ENCODE measurements at places on chromosomes 6 and 20.

DNA sequence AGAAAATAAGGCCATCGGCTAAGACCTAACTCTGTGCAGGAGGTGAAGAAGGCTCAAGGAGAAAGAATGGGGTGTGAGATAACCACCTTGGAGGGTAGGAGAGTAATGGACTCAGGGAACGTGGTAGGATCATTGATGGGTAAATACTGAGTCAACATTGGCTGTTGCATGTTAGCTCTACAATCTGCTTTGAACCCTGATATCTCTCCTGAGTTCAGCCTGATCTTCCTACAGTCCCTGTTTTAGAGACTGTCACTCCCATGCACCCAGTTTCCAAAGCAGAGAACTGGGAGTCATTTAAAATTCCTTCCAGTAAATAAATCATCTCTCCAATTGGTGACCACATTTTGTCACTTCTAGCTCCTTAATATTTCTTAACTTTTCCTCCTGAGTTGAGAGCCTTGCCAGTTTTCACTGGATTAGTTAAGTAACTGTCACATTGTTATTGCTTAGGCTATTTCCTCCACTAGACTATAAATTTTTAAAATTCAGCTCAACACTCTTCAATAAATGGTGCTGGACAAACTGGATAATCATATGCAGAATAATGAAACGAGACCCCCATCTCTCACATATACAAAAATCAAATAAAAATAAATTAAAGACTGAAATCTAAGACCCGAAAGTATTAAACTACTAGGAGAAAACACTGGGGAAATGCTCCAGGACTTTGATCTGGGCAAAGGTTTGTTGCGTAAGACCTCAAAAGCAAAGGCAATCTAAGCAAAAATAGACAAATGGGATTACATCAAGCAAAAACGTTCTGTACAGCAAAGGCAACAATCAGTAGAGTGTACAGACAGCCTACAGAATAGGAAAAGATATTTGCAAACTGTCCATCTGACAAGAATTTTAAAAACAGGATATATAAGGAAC lies 138.9 kb upstream of the TMEM170B start:
- no peak for DNase-seq

GRCh38 chr6:108157234-108157980 lies 8.4 kb upstream of the NR2E1 start:
- DNase-seq = no peak

GRCh38 chr6:111626441-111626840 lies 20.8 kb upstream of the TRAF3IP2 start:
- no peak for DNase-seq

DNA sequence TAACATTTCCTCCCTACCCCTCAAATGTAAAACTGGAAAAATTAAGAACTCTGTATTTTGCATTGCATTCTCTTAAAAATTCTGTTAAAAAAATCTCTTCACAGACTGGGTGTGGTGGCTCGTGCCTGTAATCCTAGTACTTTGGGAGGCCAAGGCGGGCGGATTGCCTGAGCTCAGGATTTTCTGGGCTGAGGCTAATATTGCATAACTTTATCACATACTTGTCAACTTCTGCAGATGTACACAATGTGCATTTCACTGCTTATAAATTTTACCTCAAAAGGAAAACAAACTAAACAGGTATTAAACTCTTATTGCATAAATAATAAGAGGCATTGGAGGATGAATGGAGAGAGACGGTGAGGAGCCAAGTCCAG lies 21.1 kb downstream of the YTHDF1 start:
- DNase-seq = no peak

DNA sequence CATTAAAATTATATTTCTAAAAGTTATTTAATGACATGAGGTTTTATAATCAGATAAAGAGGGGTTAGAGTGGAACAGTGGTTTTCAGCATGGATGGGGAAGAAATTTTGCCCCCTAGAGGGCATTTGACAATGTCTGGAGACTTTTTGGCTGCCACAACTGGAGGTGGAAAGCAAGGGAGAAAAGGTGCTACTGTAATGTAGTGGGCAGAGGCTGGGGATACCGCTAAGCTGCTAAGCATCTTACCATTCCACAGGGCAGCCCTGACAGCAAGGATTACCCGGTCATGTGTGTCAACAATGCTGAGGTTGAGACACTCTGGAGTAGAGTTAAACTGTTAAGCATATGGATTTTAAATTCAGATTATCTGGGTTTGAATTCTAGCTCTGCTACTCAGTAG lies 52.9 kb upstream of the FABP7 start:
- no peak for DNase-seq

GRCh38 chr6:154962753-154963152 lies 32.4 kb upstream of the TIAM2 start:
- DNase-seq = peak; percentile 94

- DNase-seq = no peak
Measured at GRCh38 chr6:71496018-71496721, 207.6 kb downstream of the OGFRL1 start.

DNA sequence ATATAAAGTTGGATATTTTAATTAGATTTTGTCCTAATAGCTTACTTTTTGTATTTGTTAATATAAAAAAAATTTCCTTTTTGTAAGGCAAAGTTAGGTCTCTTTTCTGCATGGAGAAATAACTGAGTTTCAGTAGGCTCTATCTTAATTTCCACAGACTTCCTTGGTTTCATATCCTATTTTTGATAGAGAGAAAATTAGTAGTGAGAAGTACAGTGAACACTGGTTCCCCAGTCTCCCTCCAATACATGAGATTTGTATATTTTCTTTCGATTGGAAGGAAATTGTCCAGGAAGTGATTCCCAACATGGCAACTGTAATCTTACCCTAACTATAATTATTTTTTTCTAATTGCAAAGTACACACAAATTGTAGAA lies 26.4 kb downstream of the TRIM27 start:
- DNase-seq = no peak

GRCh38 chr6:10849901-10850300 lies 11.6 kb upstream of the MAK start:
- DNase-seq = no peak

- no peak for DNase-seq
Measured at GRCh38 chr6:144922120-144922722, 637.1 kb downstream of the UTRN start.

- DNase-seq = peak; percentile 42
Measured at GRCh38 chr6:30463651-30464618, 25.4 kb upstream of the HLA-E start.

- DNase-seq = peak; percentile 18
Measured at GRCh38 chr20:40652441-40652987, 36.5 kb downstream of the MAFB start.

DNA sequence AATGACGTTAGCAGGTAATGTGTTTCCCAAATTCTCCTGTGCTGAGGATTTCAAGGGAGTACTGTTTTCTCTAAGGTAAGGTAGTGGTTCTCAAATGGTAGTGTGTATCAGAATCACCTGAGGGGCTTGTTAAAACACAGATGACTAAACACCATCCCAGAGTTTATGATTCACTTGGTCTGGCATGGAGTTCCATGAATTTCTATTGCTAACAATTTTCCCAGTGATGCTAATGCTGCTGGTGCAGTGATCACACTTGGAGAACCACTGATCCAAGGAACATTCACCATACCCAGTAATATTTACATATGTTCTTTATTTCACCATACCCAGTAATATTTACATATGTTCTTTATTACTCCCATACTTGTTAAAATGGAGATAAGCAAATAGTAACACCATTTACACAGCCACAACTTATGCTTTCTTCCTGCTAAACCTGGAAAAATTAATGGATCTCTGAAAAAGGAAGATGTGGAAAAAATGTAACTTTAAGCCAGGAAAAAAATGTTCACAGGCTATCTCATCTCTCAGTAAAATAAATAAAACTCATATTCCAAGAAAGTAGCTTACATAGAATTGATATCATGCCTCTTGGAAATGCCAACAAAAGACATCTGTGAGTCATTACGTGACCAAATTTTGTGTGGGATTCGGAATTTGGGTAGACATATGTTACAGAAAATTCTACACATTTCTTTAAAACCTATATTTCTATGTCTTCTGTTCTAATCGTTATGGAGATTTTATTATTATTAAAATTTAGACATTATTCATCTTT lies 129.5 kb downstream of the MMUT start:
- peak; percentile 25 for DNase-seq

GRCh38 chr6:91631227-91631626 lies 1044.4 kb upstream of the MAP3K7 start:
- no peak for DNase-seq

DNA sequence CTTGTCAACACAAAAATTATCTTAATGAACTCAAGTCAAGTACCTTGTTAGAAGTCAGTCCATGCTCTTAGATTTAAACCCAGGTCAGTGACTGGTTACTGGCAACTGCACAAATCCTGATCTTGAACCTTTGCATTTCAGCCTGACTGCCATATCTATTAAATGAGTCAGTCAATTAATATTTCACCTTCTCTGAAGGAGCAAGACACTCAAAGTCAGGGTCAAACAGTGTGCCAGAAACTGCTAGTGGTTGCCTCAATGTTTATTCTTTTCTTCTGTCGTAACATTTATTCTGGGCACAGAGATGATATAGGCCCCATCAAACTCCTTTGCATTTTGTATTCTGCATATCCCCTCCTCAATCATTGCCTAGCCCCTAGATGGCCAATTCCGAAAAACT lies 193.9 kb upstream of the MOCS1 start:
- DNase-seq = no peak

DNA sequence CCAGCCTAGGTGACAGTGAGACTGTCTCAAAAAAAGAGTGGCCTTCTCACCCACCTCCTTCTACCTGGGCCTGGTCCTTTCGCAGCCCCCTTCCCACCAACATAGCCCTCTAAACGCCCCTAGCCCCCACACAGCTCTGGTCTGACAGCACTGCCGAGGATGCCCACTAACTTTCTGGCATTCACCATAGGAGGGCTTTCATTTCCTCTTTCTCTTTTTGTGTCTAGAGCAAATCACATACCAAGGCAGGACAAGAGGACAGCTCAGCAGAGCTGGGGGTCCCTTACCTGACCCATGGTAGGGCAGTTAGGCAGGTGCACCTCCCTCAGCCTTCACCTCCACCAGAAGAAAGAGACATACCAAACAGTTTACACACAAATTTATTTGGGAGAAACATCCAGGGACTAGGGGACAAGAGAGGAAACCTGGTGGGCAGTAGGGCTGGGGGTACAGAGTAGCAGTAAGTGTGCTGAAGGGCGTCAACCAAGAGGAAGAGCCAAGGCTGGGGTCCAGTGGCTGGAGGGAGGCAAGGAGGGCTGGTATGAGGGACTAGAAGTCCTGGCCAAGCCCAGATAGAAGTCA lies 4.5 kb downstream of the LY6G5C start:
- no peak for DNase-seq

DNA sequence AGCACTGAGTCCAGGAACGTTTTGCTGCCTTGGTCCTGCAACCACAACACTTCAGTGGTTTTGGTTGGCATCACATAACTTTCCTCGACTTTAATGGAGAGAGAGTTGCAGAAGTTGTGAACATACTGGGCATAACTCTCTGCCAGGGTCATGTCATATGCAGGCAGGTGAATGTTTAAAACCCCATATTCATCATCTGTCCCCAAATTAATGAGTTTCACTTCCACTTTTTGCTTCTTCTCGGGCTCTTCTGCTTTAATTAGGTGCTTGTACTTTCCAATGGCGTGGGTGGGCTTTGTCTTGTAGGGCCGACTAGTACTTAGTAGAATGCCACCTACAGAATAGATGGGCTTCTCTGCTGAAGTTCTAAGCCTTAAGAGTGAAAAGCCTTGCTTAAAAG lies 45.2 kb upstream of the TFAP2A start:
- DNase-seq = no peak

DNA sequence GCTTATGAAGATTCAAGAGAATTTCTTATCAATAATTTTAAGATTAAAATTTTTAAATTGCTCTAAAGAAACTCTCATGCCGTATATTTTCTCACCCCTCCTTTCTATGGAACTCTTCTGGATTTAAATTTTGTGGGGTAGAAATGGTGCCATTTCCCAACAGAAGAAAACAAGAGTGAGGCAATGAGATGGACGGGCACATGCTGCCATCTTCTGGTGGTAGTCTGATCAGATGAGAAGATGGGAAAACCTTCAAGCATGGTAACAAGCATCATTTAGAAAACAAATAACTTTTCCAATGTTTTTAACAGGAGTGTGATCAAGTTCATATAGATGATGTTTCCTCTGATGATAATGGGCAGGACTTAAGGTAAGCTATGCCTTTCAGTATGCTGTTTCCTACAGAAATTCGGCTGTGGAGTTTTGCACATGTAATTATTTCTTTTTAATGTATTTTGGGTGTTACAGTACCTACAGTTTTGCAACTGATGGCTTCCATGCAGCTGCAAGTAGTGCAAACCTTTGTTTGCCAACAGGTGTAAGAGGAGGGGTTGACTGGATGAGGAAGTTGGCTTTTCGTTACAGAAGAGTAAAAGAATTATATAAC lies 271.4 kb downstream of the EYA4 start:
- DNase-seq = peak; percentile 26

DNA sequence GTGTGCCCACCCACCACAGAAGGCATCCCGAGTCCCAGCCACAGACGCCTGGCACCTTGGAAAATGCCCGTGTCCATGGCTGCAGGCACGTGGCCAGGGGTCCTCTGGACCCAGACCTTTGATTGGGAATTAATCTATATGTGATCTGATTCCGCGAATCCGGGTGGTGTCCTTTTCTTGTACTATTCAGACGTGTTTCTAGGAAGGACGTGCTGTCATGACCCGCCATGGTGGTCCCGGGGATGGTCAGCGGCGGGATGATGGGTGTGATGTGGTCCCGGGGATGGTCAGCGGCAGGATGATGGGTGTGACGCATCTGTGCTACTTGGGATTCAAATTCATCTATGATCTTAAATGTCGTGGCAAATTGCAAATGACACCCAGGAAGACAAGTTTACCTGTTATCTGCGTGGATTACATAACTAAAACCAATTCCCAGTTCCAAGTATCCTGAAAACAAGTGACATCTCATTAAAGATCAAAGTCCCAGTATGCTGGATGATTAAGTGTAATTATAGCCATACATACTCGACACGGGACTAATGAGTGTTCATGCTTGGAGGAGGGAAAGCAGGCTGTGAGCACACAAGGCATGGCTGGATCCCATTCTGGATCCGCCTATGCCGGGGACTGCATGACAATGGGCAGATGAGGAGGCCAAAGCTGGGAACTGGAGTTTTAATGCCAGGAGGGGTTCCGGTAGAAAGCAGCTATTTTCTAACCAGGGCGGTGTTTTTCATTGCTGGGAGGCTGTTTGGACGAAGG lies 256.5 kb downstream of the TAF4 start:
- no peak for DNase-seq

GRCh38 chr6:7373739-7374138 lies 15.8 kb downstream of the CAGE1 start:
- no peak for DNase-seq

GRCh38 chr6:108654465-108655106 lies 93.9 kb downstream of the FOXO3 start:
- DNase-seq = peak; percentile 41

Measured in astrocyte (in vitro differentiated cells and primary cell).